Left renal cortex interstitium (tissue), 4 donors: ENCODE measurements at places on chromosomes 5 and 9. TPM values are rescaled to one million over a fixed set of nuclear protein-coding genes. Genes with fewer than 3 reads are reported as not detected.

GRCh38 chr9:110900456-110900855, 137.8 kb downstream of the LPAR1 start:
- no peak for DNase-seq

TPRN gene
- 14.1 TPM for polyA plus RNA-seq

KCNV2 gene
- polyA plus RNA-seq = 0.06 TPM

TAF11L10 gene
- not detected for polyA plus RNA-seq

DNA sequence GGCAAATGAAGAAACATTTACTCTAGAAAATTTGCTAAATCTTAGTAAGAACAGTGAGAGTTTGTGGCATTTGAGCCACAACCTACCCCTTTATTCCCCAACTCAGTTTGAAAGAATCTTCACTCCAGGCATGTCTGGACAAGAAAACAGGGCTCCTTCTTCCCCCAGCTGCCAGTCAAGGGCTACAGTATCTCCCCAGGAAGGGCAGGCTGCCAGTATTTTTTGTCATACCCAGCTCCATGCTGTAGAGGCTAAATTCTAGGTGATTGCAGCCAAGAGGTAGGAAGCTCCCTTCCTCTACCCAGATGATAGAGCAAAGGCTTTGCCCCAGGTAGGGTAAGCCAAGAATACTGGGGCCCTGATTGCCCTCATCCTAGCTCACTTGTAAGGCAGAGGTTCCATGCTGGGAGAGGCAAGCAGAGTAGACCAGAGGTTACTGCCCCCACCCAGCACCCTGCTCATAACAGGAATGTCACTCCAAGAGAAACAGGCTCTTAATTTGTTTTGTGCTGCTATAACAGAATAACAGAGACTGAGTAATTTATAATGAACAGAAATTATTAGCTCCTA, 20.0 kb upstream of the GRPEL2 start:
- no peak for DNase-seq

- DNase-seq = no peak
These were observed 24.0 kb downstream of the STARD4 start for GRCh38 chr5:111488353-111488752.
